ENCODE measurements at places on chromosomes 7 and 10.

DNA sequence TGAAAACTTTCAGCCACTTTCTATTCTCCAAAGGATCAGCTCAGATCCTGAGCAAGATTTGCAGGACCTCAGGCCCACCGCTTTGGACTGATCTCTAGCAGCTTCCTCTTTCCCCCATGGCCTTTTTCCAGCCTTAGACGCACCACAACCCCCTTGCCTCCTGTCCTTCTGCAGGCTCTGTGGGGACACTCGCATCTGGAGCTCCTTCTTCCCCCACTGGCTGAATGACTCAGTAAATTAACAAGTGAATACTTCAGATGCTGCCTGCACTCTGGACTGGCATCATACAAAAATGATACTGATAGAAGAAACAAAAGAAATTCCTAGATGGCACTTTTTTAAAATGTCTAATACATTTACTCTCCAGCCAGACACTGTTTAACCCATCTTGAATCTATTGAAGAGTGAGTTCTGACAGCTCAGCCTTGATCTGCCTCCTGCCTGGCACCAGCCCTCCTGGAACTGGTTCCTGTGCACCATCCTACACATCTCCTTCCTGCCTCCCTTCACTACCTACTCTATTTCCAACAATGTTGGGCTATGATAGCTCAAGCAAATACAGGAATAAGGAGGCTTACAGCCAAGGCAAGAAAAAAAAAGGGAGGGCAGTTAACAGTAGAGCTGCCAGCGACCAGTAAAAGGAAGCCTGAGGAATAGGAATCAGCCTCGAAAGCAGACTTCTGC lies 3.3 kb downstream of the FRMPD2 start:
- DNase-seq = no peak

DNA sequence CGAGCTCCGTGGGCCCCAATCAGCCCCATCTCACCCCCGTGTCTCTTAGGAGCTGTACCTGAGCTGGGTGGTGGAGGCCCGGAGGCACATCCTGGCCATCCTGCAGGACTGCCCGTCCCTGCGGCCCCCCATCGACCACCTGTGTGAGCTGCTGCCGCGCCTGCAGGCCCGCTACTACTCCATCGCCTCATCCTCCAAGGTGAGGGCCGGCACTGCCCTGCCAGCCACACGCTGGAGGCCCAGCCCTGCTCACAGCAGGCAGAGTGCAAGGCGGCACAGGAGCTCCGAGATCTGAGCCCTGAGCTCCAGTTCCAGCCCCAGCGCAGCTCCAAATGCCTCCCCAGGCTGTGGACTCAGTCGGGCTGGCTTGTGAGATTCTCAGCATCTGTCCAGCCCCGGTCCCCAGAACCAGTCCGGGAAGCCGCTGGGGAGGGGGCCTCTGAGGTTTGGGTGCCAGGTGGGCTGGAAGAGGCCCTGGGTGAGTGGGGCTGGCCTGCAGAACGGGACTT lies 9.3 kb downstream of the TMEM120A start:
- DNase-seq = no peak

GRCh38 chr10:21326594-21327288 lies 198.7 kb downstream of the SKIDA1 start:
- DNase-seq = no peak

DNA sequence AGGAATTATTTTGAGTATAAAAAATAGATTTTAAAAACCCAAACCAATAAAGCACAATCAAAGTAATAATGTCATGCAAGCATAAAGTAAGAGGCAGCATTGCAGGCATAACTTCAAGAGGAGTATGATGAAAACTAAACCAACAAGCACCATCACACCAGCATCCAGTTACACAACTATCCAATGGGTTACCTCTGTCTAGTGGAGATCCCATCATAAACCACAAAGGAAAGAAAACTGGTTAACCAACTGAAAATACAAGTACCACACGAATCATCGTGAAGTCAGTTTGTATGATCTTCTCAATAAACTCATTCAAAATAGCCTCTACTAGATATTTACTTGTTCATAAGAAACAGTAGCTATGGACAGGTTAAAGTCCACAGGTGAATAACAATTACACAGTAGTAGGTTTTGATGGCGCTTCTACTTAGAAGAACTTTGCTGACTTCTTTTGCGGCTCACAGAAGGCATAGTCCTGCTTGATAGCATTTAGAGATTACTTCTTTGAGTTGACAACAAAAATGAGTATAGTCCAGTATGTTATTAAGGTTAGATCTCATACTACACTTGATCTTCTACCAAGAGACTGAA lies 116.6 kb downstream of the MICU1 start:
- no peak for DNase-seq

- DNase-seq = no peak
Observed at GRCh38 chr10:45505311-45505710, 131.3 kb downstream of the ALOX5 start.

DNA sequence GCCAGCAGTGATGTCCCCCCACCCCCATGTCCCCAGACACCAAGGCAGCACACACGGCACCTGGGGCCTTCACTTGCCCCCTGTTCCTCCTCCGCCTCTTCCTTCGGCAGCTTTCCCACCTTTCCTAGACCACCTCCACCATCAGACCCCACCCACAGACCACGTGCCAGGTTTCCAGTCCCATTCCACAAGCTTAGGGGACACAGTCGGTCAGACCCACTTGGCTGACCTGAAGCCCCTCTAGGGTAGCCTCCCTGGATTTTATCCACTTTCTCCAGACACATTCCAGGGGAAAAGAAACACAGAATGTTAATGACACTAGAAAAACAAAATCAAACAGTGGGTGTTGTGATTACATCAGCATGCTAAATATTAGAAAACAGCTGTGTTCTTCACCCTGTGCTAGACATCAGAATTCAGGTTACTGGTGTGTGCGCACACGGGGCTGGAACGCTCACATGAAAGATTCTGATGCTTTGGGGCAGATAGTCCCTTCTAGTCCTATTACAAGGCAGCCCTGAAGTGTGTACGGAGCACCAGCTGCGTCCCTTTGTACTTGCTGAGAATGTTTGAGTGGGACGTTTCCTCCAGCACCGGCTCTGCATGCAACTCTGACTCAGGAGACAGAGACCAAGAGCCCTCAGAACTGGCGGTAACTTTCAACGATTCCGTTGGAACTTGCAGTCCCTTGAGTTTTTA lies 75.5 kb upstream of the PPP2R2D start:
- no peak for DNase-seq

DNA sequence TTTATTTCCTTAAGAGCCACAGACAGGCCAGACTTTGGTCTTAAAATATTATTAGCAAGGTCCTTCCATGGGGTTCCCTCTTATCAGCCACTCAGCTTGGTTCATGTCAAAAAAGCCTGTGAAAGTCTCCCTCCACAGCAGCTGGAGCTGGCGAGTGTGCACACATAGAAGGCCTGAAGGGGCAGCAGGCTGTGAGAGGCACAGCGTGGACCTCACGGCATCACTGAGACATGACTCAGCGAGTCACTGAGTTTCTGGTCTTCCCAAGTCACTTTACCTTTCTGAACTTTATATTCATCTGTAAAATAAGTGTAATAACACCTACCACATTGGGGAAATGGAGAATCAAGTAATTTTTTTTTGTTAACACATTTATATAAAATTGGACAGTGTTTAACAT lies 8.7 kb downstream of the TAF3 start:
- DNase-seq = no peak

- DNase-seq = no peak
Observed at GRCh38 chr10:89255793-89256192, 4.2 kb upstream of the LIPA start.

- DNase-seq = no peak
Observed at GRCh38 chr10:129741280-129741977, 222.6 kb downstream of the EBF3 start.

- no peak for DNase-seq
Observed at GRCh38 chr10:17122052-17122451, 7.6 kb downstream of the CUBN start.

GRCh38 chr10:128180843-128181242 lies 54.6 kb upstream of the MKI67 start:
- DNase-seq = peak; percentile 7
